ENCODE measurements at places on chromosomes 12 and 14.

GRCh38 chr14:71932229-71932981 lies at the start of gene RGS6:
TSS of gene RGS6 (plus strand) at chr14:71932429.
- peak; percentile 11 for DNase-seq

GRCh38 chr14:59565087-59565486 lies 11.5 kb downstream of the CCDC175 start:
- DNase-seq = no peak

GRCh38 chr12:131525795-131526508 lies 184.9 kb upstream of the SFSWAP start:
- no peak for DNase-seq

- no peak for DNase-seq
These were observed 109.2 kb downstream of the KIF26A start for GRCh38 chr14:104247336-104248202.

DNA sequence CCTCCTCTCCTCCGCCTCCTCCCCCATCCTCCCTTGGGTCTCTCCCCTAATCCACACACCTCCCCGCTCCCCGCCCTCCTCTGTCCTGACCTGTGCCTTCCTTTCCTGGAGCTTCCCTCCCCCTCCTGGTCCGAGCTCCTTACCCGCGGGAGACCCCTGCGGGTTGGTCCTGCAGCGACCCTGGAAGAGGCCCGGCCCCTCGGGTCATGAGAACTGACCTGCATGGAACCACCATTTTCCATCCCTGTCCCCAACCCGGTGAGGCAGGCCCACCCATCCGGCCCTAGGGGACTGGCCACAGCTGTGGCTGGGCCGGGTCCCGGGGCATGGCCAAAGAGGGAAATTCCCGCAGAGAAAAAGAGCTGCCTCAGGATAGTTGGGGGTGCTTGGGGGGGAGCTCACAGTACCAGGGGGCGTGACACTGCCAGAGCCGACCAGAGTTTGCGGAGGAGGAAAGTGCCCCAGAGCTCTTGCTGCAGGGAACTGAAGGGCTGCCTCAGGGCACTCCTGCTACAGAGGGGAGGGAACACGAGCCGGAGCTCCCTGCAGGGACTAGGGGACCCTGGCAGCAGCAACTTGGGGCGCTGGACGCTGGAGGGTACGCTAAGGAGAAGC lies 613 bp downstream of the ARHGEF40 start:
- no peak for DNase-seq
